ENCODE measurements at places on chromosomes 2 and 18.

- no peak for DNase-seq
Measured at GRCh38 chr2:238114331-238114841, 14.2 kb downstream of the ESPNL start.

DNA sequence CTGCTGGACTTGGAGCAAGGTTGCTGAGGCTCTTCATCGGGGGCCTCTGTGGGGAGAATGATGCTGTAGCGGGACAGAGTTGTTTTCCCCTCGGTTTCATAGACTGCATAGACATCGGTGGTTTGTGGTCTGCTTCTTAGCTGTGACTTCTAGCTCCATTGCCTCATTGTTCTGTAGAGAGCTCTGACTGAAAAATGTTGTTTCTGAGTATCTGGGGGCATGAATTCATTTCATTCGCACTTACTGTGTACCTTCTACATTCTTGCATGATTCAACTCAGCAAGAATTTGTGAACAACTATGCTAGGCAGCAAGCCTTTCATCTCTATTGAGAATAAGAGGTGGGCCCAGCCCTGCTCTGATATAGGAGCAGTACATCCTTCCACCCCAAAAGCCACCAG lies 406.8 kb downstream of the NBAS start:
- DNase-seq: no peak

- DNase-seq: no peak
Measured at GRCh38 chr2:197248623-197249022, 62.0 kb downstream of the ANKRD44 start.

GRCh38 chr2:157375384-157375783 lies 49.8 kb upstream of the ERMN start:
- DNase-seq: no peak

All from NCI-H345 (cell line).